ENCODE measurements at places on chromosomes 13 and 19.

DNA sequence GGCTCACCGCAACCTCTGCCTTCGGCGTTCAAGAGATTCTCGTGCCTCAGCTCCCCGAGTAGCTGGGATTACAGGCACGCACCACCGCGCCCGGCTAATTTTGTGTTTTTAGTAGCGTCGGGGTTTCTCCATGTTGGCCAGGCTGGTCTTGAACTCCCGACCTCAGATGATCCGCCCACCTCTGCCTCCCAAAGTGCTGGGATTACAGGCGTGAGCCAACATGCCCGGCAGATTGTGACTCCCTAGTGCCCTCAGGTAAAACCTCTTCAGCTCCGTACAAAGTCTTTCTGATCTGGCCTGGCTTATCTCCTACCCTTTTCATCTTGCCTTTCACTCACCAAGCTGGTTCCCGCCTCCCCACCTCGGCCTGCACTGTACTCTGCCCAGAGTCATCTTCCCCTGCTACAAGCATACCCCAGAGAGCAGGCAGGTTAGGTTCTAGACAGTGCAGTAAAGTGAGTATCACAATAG is 15.0 kb downstream of the BICRA start:
- no peak for DNase-seq

- DNase-seq = no peak
Observed at GRCh38 chr19:31513841-31514240, 164.6 kb upstream of the TSHZ3 start.

- DNase-seq = no peak
Observed at GRCh38 chr13:20927596-20928257, 25.2 kb upstream of the XPO4 start.

DNA sequence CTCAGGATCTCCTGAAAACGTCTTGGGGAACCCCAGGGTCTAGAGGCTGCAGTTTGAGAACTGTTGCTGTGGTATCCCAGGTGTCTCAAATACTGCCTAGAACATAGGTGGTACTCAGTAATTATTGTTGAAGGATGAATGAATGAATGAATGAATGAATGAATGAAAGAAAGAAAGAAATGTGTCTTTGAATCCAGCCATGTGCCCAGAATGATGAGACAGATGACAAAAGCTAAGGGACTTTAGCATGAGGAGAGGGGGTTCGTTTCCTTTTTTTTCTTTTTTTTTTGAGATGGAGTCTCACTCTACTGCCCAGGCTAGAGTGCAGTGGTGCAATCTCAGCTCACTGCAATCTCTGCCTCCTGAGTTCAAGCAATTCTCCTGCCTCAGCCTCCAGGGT is 7.8 kb downstream of the LSR start:
- DNase-seq = no peak

DNA sequence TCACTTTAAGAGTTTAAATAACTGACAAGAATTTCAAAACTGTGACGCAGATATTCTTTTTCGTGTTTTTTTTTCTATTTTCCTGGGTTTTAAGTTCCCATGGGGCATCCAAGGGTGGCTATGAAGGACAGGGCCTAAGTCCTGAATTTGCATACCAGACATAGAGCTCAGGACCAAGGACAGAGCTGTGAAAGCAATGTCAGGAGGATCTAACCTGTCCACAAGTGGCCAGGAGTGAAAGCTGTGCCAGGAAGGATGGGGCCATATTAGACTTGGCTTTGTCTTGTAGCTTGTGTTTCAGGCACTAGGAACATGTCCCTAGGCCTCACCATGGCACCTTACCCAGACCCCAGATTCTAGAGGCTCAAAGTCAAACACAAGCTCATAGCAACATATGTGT is 289.4 kb upstream of the MIR17HG start:
- DNase-seq = no peak

DNA sequence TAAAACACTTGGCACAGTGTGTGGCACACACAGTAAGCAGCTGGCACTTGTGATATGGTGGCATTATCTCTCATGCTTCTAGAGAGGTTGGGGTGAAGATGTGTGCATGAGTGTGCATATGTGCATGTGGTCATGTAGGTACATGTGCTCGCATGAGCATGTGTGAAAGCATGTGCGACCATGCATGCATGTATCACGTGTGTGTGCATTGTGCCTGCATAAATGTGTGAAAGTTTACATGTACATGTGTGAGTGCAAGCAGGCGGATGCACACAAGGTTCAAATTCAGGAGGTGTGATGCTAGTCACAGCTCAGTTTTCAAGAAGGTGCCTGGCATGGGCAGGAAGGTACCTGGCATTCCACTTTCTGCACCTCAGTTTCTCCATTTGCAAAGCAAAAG is 59.0 kb upstream of the UQCRFS1 start:
- no peak for DNase-seq

GRCh38 chr19:48325265-48325910 is at the start of gene EMP3:
TSS of gene EMP3 (plus strand) at chr19:48325552. CDS start at chr19:48326845, 1,293 bp downstream.
- peak; percentile 83 for DNase-seq

DNA sequence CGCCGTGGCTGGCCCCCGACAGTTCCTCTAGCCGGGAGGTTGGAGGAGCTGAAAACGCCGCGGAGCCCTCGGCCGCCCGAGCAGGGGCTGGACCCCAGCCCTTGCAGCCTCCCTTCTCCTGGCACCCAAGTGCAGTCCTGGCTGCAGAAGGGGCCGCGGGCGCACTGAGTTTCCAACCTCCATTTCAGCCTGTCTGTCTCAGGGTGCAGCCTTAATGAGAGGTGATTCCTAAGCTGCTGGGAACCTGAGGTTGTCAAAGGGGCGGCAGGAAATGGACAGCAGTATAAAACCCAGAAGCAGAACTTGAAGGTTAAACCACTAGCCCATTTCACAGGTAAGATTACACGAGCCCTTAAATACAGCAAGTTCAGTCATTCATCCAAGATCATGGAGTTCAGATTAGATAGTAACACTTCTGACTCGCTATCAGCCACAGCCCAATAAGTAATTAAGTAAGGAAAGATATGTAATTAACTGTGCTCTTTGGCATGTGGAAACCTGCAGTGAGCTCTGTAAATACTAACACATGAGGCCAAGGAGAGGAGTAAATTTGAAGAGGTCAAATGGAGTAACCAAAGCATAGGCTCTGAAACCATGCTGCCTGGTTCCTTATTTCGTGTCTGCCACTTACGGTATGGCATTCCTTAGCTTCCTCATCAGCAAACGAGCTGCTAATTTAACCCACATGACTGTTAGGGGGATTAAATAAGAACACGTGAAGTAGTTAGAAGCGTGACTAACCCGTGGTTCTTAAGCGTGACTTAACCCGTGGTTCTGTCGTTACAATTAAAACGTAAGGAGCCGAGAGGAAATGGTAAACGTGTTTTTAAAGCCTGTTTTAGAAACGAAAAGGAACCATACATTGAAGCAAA is 686 bp downstream of the SETDB2 start:
- no peak for DNase-seq

Measured in stimulated activated CD8-positive, alpha-beta memory T cell treated with anti-CD3 and anti-CD28 coated beads, Interleukin-4, amount 100 ng/mL, for 1 hour (primary cell).